ENCODE measurements at places on chromosomes 6 and 20. TPM values are rescaled to one million over a fixed set of nuclear protein-coding genes. Genes with fewer than 3 reads are reported as not detected.

Gene STX11
- total RNA-seq: 23.3 TPM

Gene BPI
- not detected for total RNA-seq

Gene SLC29A1
- total RNA-seq: 37.1 TPM

Gene PSMB9
- 202 TPM for total RNA-seq

Gene REPS1
- 40.5 TPM for total RNA-seq

Gene SLC35D3
- not detected for total RNA-seq

Gene KCNQ2
- total RNA-seq: 0.33 TPM

Gene ZSCAN31
- total RNA-seq: 0.70 TPM

Gene NR2E1
- not detected for total RNA-seq

DNA sequence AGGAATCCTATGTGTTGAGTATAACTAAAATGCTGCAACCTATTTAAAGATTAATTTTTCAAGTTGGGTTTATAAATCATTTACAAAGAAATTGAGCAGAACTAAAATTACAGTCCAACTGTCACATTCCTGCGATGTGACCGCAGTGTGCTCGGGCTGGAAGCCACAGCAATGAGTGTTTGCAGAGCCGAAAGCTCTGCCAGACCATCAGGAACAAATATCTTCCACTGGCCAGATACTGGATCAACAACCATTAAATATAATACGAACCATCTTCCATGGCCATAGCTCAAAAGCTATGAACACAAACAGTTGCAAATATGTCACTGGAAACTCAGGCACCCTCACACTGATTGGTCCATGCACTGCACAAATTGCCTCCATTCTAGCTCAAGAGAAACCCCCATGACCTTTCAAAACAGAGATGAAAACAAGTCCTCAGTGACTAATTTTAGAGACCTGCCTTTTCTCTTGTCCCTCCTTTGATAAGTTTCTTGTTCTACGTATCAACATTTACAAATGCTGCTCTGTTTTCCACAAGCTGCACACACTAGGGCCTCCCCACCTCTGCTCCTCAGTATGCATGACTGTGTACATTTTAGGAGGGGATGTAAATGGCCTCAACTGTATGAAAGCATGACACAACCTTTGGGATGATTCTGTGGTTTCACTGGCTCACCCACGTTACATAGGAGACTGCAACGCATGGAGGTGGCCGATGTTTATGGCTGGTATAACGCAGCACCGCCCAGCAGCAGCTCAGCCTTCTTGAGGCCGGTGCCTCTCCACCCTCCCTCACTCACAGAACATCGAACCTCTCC lies 171.7 kb downstream of the WDR27 start:
- no peak for DNase-seq

DNA sequence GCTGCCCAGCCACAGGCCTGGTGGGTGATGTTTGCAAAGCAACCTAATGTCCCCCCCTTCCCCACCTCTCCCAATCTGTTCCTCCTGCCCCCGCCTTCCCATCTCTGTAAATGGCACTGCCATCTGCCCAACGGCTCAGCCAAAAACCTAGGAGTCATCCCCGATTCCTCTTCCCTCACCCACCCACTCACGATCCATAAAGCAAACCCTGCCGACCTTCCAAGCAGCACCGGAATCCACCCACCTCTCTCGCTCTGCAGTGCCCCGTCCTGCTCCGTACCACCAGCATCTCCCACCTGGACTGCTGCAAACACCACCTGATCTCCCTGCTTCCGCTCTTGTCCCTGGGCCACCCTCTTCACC lies 37.6 kb downstream of the SULF2 start:
- no peak for DNase-seq

- DNase-seq: no peak
Observed at GRCh38 chr20:58286729-58287128, 22.8 kb upstream of the RAB22A start.

DNA sequence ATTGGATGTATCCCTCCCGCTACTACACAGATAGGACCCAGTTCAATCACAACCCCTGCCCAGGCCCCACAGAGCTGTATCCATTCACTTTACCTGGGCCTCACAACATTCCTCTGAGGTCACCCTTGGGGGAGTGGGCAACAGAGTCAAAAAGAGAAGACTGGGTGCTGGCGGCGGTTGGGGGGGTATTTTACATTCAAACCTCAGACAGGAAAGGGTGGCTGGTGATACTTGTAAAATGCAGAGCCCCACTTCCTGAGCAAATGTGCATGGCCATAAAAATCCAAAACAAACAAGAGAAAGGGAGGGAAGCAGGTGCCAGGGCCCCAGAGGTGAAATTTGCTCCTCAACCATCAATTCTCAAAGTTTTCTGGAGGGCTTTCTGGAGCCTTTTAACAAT lies 3.5 kb downstream of the LRFN2 start:
- no peak for DNase-seq

- no peak for DNase-seq
Observed at GRCh38 chr6:51322505-51322904, 503.8 kb downstream of the TFAP2B start.

DNA sequence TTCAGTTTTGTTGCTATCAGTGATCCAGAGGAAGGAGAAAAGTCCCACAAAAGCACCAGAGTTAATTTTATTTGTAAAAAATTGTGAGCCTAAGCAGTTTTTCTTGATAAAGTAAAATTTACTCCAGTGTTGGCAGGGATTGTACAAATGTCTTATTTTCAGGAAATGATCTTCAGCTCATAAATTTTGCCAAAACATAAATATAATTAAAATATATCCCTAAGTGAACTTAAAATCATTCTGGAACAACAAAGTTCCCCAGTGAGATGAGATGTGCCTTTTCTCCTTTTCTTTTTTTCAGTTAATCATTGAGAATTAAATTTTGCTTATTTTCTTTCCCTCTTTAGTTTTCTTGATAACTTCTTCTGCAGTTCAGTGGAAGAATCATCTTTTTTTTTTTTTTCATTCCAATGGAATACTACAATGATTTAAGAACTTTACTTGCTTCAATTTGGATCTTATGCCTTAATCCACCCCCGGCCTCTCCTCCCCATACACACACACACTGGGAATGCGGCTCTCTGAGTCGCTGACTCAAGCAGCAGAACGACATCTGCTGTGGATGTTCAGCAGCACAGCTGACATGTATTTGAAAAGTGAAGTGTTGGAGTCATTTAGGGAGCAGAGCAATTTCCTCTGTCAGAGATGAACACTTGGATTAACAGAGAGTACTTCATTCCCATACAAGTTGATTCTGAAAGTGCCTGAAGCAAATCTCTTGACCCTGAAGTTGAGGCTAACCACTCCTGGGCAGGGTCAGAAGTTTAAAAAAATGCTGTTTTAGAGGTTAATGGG lies 27.7 kb upstream of the LAMA4 start:
- no peak for DNase-seq

DNA sequence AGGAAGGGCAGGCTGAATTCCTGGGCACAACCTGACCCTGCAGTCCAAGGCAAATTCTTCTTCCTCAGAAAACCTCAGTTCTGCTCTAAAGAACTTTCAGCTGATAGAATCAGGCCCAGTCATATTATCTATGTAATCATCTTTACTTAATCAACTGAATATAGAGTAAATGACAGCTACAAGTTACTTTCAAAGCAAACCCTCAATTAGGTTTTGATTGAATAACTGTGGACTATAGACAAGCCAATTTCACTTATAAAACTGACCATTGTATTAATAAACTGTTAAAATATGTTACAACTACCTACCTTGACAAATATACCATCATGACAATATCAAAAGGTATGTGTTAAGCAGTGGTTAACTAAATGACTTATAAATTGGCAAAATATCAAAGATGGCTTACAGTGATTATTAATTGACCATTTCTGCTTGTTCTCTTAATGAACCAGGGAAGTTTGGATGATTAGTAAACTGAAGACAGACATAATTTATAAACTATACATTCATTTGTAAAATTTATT lies 46.1 kb upstream of the ADGRF5 start:
- no peak for DNase-seq

GRCh38 chr6:2026133-2026532 lies 219.3 kb downstream of the GMDS start:
- no peak for DNase-seq

DNA sequence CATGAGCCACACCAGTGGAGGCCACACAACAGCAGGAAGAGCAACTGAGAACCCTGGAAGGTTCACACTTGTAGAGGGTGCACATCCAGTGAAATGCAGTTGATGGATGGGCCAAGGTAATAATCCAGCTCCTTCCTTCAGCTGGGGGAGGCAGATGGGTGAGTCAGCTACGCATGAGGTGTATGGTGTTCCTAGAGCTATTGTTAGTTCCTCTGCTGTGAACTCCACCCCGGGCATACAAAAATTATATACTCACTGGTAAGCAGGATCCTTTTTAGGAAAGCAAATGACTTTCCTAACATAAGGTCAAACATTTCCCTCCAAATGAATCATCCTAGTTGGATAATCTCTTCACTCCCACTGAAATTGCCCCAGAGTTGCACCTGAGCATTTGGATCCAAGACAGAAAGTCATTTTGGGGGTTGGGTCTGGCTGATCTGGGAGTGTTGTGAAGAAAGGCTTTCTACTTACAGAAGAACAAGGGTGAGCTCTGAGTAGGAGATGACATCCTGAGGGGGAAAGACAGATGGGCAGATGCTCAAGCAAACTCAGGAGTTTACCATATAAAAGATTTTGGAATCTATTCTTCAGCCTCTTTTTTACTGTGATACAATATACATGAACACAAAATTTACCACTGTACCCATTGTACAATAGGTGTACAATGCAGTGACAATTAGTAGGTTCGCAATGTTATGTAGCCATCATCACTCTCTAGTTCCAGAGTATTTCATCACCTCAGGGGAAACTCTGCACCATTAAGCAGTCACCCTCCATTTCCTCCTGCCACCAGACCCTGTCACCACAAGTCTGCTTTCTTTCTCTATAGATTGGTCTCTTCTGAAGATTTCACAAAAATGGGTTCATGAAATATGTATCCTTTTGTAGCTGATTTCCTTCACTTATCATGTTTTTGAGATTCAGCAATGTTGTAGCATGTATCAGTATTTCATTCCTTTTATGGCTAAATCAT lies 11.1 kb downstream of the HLA-F start:
- DNase-seq: no peak

DNA sequence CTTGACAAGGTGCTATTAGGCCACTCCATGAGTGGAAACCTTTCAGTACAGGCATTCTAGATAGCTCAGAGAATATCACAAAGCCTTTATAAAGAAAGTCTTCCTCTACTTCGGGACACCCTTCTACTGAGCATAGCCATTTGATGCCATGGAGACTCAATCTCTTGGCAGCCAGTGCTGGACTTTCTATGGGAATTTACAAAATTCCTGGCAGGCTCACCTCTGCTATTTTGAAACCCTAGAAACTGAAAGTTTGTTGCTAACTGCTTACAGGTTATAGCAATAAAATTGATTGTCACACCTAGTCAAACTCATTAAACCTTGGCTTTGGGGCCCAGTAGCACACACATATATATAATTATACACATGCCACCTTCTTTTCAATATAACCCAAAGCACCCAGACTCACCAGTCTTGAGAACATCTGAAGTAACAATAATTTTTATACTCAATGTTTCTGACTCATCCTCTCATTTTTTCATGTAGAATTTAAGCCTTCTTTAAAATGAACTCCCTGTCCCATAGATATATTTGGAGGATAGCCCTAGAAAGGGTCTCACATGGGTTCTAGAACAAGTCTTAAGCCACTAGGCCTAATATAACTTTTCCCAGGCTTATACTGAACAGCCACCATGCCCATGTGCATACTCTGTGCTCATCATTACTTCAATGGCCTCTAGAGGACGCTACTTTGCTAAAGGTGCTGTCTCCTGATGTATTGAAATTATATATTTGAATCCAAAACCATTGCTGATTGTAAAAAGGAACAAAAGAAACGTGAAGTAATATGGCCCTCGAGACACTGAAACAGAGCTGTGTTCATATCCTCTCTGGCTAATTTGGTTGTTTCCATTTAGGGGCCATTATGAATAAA lies 368.1 kb upstream of the MARCKS start:
- no peak for DNase-seq

DNA sequence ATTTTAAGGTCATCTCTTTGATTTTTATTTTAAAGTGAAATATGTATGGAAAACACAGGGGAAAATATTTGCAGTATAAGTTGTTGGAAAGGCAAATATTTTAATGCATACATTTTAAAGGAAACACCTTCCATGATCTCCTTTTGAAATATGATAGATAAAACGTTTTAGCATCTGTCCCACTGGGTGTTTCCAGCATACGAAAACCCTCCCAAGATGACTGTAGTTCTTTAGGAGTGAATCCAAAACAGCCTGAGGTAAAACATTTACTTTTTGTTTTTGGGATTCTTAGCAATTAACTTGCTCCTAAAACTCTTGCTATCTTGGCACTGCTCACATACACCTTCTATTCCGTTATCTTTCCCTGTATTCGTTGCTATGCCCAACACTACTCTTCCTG lies 210.0 kb downstream of the EPHA7 start:
- no peak for DNase-seq

DNA sequence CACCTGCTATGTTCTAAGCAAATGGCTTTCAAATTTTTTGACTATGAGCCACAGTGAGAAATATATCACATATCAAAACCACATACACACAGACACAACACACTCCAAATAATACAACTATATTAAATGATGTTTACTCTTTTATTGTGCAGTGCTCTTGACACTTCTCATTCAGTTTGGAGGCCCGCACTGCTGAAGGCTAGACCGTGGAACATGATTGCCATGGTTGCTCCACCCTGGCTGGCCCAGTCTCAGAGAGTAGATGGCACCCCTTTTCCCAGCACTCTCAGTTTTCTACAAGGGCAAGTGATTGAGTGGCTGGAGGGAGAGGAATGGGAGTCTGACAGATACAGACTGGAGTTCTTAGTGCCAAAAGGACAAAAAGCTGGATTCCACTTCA lies 86.9 kb downstream of the SH3BGRL2 start:
- DNase-seq: no peak

DNA sequence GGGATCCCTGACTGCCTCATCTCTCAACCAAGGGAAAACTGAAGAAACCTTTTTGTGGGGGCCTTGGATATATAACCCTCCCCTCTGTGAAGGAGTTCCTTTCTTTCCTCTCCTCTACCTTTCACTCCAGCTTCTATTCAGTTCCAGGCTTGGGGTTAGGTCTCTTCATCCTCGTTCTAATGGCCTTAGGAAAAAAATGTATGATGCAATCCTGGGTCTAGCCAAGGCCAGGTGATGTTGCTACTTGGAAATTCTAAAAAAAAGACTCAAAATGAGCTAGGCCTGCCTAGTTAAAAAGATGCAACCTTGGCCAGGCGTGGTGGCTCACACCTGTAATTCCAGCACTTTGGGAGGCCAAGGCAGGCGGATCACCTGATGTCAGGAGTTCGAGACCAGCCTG lies 7.6 kb downstream of the ABCC10 start:
- DNase-seq: no peak

DNA sequence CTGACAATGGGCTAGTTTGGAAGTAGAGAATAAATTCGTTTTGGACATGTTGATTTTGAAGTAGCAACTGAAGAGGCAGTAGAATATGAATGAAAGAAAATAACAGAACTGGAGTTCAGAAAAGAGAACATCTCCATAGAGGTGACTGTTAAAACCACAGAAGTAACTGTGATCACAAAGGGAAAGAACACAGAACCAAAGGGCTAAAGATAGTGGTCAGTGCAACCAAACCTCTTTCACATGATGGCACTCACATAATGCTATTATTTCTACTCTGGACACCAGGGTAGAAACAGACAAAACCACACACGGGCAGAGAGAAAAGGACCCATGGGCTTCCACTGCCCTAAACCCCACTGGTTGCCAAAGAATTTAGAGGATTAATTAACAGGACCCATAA lies 58.5 kb downstream of the CDK19 start:
- DNase-seq: no peak

Data from activated naive CD4-positive, alpha-beta T cell treated with anti-CD3 and anti-CD28 coated beads, Interleukin-2, amount 50 U/mL, for 72 hours (primary cell).